Stimulated activated CD4-positive, alpha-beta T cell treated with anti-CD3 and anti-CD28 coated beads, TNF-alpha, amount 100 ng/mL, for 1 hour (primary cell): ENCODE measurements at places on chromosomes 13 and 19.
A peak's percentile ranks its signal among the peaks of the same experiment; 100 is the strongest.

- DNase-seq, result no peak
Measured at GRCh38 chr13:32136061-32136460, 104.5 kb downstream of the FRY start.

DNA sequence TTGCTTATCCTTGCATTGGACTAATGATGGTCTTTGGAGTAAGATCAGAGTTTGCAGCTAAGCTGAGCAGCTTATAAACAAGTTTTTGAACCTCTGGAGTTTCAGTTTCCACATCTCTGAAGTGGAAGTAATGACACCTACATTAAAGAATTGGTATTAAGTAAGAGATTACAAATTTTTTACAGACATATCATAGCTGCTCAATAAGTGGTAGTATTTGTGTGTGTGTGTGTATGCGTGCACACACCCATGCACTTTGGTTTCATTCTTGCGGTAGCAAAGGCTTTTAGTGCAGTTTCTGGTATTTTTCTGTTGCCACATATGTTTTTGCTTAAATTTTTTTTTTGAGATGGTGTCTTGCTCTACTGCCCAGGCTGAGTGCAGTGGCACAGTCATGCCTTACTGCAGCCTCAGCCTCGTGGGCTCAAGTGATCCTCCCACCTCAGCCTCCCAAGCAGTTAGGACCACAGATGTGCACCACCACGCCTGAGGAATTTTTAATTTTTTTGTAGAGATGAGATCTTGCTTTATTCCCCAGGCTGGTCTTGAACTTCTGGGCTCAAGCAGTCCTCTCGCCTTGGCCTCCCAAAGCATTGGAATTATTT lies 4.5 kb downstream of the NAA16 start:
- DNase-seq, result no peak

GRCh38 chr19:45251452-45252354 lies 632 bp downstream of the MARK4 start:
- no peak for DNase-seq

GRCh38 chr19:55300886-55301458 lies 17.2 kb downstream of the BRSK1 start:
- DNase-seq, result no peak

GRCh38 chr13:58977085-58977484 lies 1186.6 kb downstream of the DIAPH3 start:
- no peak for DNase-seq

GRCh38 chr13:57345526-57345925 lies 178.5 kb downstream of the PRR20E start:
- DNase-seq, result no peak

DNA sequence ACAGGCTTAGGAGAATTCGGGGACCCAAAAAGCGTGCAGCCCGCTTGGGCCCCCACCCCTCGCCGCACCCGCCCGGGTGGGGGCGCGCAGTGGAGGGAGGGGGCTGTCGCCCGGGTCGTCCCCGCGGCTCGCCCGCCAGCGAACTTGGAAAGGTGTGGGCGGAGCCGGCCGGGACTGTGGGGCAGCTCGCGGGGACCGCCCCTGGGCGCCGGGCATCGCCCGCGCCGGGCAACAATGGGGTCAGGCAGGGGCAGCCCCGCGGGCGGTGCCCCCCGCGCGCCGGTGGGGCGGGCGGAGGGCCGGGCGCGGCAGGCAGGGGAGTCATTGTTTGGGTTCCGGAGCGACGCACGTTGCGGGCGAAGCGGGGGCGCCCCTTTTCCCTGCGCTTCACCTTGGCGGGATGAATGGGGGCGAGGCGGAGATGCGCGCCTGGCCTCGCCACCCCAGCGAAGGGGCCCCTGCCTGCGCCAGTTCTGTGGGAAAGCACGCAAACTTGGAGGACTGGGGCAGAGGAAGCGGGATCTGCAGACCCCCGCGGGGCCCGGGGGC lies 647 bp upstream of the KLF12 start:
- DNase-seq, result peak; percentile 46

GRCh38 chr13:113970810-113971470 lies 2.9 kb downstream of the C13orf46 start:
- no peak for DNase-seq

- DNase-seq, result no peak
Measured at GRCh38 chr13:108779308-108779707, 149.9 kb downstream of the MYO16 start.

GRCh38 chr13:39281539-39282150 lies 243.4 kb downstream of the NHLRC3 start:
- DNase-seq, result no peak

DNA sequence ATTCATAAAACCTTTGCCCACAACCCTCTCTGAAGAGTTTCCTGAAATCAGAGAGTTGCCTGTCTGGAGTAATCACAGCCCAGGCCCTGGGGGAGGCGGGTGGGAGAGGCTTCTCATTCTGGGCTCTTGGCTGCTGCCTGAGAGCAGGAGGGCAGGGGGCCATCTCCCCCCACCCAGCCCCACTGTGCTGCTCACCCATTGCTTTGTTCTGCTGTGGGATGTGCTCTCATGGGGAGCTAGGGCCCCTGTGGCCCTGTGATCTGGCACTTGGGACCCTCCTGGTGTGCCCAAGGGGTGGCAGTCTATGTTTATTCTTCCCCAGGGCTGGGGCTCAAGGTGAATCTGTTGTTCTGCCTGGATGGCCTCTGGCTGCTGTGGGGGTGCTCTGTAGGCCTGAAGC lies 6.1 kb downstream of the KCTD15 start:
- no peak for DNase-seq

GRCh38 chr13:24618011-24618955 lies 61.9 kb upstream of the ATP12A start:
- peak; percentile 18 for DNase-seq

- DNase-seq, result no peak
Measured at GRCh38 chr19:47074621-47075020, 26.2 kb upstream of the TMEM160 start.

GRCh38 chr13:36965767-36966166 lies 33.4 kb downstream of the ALG5 start:
- DNase-seq, result no peak

- DNase-seq, result no peak
Measured at GRCh38 chr13:59208405-59209195, 955.1 kb downstream of the DIAPH3 start.

DNA sequence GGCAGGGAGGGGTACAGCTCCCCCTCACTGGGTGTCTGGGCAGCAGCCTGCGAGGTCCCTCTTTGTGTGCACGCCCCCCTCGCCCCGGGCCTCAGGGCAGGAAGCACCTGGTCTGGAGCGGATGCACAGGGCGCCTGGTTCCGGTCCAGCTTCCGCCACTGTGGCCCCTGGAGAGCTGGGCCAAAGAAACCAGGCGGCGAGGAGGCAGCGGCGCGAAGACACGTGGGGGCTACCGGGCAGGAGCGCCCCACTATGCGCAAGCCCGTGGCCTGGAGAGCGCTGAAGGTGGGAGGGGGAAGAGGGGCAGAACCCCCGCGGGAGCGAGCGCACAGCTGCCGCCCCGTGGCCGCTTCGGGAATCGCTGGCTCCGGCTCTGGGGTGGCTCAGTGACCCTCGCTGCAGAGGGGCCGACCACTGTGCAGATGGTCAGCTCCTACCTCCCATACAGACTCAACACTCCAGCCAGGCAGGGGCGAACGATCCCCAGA lies 1.7 kb upstream of the LYL1 start:
- no peak for DNase-seq

DNA sequence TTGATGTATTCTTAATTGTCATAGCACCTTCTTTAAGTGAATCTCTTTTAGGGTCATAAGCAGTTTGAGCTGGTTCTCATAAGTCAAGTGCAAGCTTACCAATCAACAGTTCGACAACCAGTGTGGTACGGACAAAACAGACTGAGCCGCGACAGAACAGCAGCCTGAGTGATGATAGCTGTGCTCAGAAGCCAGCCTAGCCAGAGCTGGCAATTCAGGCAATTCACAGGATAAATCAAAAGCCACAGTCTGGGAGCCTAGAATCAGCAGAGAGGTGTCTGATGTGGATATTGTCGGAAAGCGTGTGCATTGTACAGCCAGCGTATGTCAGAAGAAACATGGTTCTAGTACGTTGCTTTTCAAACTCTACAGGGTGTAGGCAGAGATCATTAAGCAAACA lies 14.9 kb downstream of the UBE2L5 start:
- no peak for DNase-seq
